ENCODE measurements at places on chromosomes 2 and 18.

GRCh38 chr2:134522496-134523455 is 196.0 kb downstream of the TMEM163 start:
- DNase-seq: no peak

- peak; percentile 83 for DNase-seq
These were observed 128.5 kb downstream of the QPCT start for GRCh38 chr2:37472959-37473358.

- DNase-seq: peak; percentile 71
These were observed 141.9 kb downstream of the ANKRD44 start for GRCh38 chr2:197168705-197169104.

DNA sequence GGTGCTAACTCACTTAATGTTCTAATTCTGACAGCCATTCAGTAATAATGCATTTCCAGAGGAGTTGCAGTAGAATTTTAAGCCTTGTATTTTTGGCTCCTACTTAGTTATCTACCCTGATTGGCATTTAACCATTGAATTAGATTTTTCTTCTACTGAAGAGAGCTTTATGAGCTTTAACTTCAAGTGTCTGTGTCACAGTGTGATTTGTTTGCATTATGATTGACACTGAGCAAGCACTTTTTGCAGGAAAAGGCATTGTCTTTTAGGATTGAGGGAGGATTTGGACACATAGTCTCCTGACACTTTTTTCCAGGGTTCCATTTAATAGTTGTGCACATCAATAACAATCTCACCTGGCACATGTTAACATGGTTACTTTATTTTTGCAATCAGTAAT is 26.7 kb downstream of the LYPD6 start:
- DNase-seq: no peak

DNA sequence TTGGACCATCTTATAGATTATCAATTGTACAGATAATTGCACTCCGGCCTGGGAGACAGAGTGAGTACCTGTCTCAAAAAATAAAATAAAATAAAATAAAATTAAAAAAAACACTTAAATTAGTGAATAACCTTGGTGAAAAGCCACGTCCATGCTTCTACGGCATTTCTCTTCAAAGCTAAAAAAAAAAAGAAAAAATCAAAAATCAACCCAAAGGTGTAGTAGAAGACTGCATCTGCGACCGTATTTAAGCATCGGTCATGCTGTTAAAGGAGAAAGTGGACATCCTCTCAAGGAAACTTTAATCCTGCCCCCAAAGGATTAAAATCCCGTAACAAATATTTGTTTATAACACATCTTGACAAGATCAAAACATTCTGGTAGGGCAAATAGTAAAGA is 350 bp upstream of the RNF138 start:
- DNase-seq: no peak

DNA sequence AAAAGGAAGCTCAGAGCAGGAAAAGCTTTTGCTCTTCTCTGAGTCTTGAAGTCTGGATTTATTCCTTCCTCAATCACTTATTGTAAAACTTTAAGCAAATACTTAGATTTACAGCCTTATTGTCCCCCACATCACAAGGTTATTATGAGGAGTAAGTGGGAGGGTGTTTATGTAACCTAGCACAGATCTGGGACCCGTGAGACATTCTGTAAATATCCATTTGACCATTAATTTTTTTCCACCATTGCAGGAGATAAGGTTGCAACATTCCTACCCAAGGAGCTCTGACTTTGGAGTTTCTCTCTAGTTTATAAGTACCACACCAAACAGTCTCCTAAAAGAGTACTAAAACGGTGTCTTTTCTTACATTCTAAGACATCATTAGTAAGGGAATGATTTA is 52.1 kb upstream of the CTIF start:
- no peak for DNase-seq

DNA sequence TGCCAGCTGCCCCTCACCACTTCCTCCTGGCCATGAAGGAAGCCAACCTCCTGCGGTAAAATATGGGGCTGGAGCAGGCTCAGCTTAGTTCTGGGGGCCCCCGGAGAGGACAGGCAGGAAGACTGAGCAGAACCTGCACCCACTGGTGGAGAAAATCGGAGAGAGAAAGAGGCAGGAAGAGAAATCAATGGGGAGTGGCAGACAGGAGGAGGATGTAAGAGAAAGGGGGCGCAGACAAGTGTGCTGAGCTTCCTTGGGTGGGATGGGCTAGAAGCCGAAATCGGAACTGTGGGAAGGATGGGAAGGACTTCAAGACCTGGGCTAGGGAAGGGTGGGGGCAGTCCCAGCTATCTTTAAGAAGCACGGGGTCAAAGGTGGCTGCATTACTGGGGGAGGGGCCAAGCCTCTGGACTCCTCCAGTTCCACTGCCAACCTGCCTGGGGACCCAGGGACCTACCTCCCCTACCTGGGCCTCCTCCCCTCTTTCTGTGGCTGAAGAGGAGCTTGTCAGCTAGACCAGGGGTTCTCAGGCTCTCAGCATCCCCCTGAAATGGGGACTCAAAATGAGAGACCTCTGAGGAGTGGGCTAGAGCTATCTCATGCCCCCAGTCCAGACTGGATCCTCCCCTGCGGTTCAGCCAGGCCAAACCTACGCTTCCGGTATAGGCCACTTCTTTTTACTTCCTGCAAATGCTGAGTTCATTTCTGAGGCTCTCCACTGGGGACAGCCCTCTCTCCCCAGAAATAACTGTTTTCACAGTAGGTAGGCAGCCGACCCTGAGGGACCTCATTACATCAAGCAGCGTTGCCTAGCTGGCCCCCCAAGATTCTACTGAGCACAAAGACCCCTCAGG is 33.6 kb upstream of the B3GNT7 start:
- DNase-seq: no peak

GRCh38 chr18:48902023-48902855 is 48.5 kb downstream of the SMAD7 start:
- peak; percentile 81 for DNase-seq

- DNase-seq: no peak
These were observed 89.7 kb upstream of the RNF152 start for GRCh38 chr18:61982475-61982874.

- DNase-seq: no peak
These were observed 2.4 kb downstream of the CDK5R2 start for GRCh38 chr2:218961651-218962570.

DNA sequence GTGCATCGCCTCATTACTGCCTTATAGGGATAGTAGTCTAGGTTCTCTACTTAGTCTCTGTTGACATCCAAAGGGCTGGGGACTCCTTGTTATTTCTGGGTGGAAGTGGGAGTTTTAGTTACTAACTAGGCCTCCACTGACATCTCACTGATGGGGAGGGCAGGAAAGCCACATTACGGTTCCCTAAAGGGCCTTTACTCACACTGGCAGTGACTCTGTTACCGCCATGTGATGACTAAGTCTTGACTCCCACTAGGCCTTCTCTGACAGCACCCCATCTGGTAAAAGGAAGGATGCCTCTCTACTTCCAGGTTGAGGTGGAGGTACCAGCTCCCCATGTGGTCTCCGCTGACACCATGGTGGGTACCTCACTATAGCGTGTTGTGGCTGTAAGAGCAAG is 14.0 kb upstream of the BCL2L11 start:
- DNase-seq: peak; percentile 18

GRCh38 chr2:197189426-197190099 is 121.0 kb downstream of the ANKRD44 start:
- DNase-seq: no peak

DNA sequence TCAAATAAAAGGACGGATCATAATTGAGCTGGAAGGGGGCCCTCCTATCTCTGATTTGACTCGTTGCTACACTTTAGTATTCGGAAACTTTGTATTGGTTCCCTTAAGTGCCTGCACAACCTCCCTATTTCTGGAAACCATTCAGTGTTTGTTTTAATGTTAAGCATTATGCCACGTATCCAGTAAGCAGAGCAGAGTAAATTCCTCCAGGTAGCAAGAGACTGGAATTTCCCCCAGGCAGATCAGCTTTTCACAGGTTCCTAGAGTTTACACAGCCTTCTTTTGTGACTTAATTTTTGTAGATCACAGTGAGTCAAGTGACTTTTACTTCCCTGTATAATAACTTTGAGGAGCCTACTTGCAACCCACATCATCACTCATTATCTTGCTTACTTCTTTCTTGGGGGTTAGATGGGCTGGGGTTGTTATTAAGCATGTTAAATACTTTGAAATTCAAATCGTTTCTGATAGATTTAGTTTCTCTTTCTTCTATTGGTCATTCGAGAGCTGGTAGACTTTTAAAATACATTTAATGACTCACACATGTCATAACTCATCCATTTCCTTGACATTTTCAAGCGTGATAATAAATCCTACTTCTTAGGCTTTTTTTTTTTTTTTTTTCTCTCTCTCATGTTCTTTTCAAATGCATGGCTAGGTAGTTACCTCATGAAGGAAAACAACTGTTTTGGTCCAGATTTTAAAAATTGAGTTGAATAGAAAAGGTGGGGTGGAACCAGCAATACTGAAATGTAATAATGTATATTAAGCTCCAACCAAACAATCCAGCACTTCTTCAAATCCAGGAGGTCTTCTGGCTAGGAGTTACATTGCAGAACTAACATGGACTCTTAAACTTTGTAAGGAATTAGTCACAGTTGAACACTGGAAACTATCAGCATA is 219.3 kb downstream of the NEDD4L start:
- peak; percentile 85 for DNase-seq

DNA sequence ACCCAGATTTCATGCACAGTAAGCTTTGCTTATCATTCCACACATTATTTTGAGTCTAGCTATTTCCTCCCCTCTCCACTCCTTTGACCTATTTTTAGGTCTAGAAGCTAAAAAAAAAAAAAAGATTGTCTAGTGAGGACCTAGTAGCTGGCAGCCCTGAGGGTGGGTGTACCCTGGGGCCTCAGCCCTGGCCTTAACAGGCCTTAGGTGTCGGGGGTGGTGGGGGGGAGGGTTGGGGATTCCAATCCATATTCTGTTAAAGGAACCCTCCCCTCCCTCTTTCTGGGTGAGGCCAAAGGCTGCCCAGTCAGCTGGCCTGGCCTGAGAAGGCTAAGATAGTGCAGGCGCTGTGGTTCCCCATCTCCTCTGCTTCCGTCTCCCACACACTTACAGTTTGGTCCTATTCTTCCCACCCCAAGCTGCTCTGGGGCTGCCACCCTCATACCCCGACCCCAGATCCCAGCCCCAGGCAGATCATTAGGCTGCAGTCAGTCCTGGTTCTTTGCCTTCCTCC is 65.5 kb upstream of the HK2 start:
- DNase-seq: no peak

DNA sequence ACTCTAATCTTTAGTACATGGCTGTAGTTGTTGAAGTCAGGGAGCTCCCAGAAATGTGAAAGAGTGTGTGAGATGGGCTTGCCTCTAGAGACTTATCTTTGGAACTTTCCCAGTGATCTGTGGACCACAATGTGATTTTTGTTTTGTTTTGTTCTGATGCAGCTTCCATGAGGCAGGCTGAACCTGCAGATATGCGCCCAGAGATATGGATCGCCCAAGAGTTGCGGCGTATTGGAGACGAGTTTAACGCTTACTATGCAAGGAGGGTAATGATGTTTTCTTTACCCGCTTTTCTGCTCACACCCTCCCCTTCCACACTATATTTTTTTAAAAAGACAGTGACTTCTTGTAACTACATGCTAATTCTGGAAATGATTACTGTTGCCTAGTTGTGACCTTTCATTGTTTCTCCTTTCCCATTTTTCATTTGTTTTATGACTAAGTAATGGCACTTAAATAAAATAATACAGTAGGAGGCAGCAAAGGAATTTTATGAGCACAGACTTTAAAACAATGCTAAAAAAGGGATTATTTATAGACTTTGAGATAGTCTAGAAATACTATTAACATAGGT is 29.3 kb downstream of the BCL2L11 start:
- DNase-seq: no peak

DNA sequence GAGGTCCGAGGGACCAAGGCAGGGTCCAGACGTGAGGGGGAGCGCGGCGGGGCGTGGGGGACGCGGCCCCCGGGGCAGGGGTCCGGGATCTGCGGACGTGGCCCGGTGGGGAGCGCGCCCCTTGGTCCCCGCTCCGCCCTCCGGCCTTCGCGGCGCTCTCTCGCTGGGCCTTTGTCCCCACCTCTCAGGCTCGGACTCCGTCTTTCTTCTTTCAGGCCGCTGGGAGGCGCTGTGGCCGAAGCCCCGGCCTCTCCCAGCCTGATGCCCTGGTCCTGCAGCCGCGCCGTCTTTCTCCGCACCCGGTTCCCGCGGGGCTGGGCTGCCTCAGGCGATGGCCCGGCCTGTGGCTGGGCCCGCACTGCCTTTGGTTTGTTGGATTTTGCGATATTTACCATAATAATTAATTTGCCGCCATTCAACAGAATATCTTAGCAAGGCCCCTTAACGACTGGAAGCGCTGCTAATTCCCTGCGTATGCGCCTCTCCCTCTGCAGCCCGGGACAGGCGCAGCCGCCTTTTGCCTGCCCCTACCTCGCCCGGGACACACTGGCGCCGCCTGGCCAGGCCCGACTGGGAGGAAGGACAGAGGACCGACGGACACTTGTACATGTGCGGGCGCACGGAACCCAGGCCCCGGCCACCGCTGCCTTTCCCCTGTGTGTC is 10.8 kb downstream of the SIX3 start:
- peak; percentile 62 for DNase-seq

- no peak for DNase-seq
These were observed 17.2 kb downstream of the TET3 start for GRCh38 chr2:74001781-74002504.

DNA sequence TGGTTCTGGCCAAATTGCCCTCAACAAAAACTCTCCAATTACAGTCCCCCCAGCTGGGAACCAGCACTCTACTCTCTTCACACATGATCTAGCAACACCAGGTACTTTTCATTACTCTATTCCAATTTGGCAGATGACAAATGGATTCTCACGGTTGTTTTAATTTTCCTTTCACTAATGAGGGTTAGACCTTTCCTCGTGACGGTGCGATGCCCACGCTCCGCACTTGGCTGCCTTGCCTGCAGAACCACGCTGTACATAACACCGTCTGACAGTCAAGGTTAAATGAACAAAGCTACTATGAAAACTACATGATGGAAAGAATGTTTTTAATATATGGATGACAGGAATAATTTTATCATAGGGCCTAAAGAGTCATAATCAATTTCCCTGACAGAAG is 141.5 kb downstream of the FBXO15 start:
- DNase-seq: no peak

GRCh38 chr2:23283-23682 is 23.0 kb downstream of the FAM110C start:
- no peak for DNase-seq

DNA sequence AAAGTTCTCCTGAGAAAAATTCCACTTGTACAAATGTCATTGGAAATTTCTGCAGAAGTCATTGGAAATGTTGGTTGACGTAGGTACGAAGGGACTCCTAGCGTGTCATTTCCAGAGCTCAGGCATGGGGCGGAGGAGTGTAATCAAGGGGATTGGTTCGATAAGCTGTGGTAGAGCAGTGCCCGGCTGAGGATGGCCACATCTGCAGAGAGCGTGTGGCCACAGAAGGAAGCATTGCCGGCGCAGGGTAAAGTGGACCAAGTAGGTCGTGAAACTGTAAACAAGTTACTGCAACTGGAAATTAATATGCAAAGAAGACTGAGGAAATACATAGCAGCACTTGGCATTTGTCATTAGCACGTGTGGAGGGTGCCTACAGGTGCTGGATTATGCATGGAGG is 101.8 kb downstream of the DGKD start:
- no peak for DNase-seq

All from epithelial cell of esophagus (primary cell).